ENCODE measurements at places on chromosomes 5 and 9.

DNA sequence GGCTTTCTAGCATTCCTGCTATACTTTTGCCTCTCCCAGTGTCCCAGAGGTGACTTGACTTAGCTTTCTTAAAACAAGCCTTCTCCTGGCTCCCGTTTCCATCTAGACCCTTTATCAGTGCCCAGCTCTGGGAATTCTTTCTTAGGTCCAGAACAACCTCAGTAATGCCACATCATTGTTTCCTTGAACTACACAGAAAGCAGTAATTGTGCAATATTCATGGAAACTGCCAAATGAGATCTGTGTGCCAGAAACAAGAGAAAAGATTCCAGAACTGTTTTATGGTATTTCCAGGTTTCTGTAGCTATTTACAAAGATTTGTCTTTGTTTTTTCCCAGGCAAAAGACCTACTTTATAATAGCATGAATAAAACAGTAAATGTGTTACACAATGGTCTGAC lies 391.3 kb downstream of the SLCO4C1 start:
- DNase-seq: no peak

GRCh38 chr5:128253161-128253560 lies 169.6 kb downstream of the SLC12A2 start:
- DNase-seq: no peak

DNA sequence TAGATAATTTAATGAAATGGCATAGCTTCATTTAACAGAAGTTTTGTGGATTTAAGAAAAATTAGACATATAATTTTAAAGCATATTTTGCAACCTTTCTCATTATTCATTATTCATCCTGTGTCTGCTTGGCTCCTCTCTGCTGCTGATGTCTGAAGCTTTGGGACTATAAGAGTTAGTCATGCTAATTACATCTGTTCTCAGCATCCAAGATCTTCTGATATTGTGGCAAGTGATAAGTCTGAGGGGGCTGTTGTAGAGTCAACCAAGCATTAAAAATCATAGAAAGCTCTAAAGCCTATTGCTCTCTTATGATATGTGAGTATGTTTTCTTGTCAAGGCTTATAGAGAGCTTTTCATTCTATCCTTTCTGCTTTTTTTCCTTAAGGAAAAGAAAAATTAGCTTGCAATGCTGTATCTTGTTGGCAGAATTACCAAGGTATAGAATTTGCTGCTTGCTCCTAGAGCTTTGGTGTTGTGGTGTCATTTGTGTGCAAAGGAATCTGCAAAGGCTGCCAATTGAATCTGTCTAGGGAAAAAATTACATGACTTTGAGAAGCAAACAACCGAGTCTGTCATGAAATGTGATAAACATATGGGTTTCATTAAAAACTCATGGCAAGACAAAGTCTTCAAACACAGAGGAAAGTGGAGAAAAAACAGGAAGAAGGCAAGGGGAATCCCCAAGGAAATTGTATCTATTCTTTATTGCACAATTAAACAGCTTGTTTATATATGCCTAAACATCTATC lies 156.1 kb upstream of the DAB2 start:
- DNase-seq: no peak

GRCh38 chr9:87546704-87547103 lies 49.0 kb downstream of the DAPK1 start:
- DNase-seq: no peak

DNA sequence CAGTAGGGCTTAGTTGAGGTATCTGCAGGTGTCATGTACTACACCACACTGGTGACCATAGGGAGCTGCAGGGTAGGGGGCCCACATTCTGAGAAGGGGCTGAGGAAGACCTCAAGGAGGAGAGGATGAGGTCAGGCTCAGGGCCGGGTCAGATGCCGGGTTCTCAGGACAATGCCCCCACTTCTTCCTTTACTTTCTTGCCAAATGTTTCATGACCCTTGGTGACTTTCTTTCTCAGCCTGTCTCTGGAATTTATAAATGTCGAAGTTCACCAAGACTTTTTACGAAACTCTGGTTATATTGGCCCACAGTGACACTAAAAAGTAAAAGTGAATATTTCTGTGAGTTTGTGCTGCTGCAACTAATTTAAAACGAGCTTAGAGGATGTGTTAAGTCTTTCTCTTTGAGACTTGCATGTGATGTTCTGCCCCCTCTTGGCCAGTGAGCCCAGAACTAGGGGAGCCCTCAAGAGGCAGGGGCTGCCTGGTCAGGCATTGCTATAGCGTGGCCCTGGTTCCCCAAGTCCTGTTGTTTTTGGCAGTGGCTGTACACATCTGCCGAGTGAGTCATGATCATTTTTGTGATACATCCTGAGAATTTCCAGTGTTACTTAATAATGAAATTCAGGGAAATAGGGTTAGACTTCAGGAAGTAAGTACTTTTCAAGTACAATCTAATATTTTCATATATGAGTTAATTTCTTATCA lies 11.2 kb downstream of the ACO1 start:
- DNase-seq: no peak

DNA sequence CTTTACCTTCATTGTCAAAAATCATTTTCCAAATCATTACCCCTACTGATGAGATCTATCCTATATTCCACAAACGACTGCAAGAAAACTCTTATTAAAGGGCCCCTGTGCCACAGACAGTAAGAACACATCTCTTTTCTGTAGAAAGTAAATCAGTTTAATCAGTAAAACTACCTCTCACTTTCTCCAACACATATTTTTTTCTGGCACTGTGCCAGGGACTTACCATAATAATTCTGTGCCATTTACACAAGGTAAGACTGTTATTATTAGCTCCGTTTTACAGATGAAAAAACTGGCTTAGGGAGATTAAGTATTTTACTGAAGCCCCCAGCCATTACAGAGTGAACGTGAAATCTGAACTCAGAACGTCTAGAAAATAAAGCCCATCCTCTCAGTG lies 587.0 kb upstream of the COX7C start:
- DNase-seq: no peak

DNA sequence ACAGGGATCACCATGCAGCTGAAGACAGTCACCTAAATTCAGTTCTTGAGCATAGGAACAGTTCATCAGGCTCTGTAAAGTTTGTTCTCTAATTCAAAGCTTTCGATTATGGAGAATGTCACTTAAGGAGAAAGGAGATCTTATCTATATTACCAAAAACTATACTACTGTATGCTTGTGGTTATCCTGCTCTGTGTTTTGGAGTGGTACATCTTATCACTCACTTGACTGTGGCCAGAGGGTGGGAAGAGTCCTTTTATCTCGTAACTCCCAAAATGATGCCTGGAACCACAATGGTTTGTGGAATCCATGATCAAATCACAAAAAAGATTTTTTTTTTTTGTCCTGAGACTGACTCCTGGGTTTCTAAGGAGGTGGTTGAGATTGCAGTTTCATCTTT lies 230.7 kb downstream of the COMMD10 start:
- no peak for DNase-seq

- no peak for DNase-seq
These were observed 101.7 kb downstream of the GDNF start for GRCh38 chr5:37738057-37738691.

DNA sequence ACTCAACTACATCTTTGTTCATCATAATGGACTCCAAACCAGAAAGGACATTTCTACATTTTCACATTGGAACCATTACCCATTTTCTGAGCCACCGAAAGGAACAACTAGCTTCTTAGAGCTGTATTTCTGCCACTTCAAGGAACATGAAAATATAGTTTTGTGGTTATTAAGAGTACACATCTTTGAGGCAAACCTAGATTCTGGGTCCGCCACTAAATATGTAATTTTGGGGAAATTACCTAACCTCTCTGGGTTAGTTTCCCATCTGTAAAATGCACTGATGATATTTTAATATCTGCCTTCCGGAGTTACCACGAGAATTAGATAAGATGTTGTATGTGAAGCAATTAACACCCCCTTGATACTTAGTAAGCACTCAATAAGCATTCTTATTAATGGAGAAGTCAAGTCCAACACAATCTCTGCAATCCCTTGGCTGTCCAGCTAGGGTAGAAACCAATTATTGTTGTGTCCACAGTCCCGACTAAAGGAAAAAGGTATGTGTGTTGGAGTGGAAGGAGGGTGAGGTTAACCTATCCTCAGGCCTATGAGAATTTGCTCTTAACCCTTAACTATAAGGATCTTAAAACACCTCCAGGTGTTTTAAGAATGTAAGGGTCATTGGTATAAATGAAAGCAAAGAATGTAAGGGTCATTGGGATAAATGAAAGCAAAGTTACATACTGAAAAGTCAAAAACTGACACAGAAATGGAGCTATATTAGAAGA lies 94.0 kb upstream of the PTGER4 start:
- no peak for DNase-seq

DNA sequence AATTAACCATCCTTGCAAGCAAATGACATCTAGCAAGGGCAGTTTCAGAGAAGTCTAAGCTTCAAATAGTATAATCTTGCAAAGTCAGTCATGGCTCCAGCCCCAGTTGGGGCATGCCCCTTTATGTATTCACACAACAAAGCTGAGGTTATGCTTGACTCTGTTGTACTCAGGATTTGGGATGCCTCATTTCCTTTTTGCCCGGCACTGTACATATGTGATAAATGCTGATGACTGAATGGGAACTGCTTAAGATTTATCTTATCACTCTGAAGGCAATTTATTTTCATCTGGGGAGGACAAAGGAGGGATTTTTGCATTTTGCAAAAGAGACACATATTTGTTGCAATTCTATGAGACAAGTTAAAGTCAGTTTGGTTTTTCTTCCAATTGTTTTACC lies 219.2 kb downstream of the TRPM3 start:
- DNase-seq: no peak

DNA sequence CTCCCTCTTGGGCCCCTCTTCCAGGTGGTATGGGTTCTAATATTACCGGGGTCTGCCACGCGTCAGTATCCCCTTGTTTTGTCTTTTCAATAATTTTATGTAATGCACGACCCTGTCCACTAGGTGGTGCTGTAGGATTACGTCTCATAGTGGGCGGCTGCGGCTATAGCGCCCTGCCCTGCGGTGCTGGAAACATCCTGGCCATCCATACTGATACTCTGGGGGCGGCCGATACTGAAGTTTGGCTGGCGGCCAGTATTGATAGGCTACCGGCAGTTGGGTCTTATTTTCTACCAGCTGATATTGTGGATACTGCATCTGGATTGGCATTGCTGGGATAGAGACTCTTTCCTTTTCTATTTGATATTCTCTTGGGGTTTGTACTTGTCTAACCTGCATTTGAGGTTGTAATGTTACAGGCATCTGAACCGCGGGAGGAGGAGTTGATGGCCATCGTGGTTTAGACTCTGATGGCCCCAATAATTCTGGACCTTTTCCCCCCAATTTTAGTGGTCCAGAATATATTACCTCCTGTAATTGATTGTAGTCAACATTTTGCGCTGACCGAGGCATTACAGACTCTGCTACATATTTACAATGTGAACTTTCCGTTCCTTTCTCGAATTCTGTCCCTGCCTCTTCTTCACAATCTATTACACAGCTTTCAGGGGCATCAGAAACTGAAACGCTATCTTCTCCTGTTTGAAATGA lies 3.3 kb upstream of the TMEM141 start:
- peak; percentile 82 for DNase-seq

DNA sequence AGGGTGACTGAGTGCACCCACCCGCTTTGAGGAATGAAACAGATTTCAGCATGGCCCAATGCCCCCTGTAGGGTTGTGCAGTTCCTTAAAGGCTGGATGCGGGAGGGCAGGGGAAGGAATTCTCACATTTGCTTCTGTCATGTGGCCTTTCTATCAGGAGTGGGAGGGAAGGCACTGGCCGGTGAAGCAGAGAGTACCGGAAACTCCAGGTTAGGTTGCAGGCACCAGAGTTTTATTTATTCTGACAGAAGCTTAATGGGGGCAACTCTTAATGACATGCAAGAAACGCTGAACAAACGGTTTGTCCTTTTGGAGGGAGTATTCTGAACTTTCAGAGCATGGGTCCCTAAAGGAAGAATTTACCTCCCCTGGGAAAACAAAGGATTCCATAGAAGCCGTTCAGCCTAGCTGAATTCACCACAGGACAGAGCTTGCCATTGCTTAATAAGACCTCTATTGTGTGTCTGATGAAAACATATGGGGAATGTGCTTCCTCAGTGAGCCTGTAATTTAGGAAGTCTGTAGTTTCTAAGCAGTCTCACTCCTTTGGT lies 44.1 kb upstream of the EQTN start:
- DNase-seq: no peak

- DNase-seq: no peak
These were observed 147.3 kb downstream of the CACNA1B start for GRCh38 chr9:138024831-138025291.

DNA sequence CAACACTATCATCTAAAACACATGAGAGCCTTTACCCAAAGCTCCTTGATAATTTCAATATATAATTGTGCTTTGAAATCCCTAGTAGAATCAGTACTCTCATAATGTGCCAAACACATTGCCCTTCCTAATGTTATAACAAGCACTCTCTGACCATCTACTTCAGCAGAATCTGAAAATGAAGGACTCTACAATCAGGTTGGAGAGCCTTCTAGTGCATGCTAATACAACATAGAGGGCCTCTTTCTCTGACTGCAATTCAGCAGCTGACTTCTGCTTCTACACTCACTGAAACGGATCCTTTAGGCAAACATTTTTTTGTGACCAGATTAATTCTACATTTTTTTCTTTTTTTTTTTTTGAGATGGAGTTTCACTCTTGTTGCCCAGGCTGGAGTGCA lies 155.6 kb downstream of the EPB41L4A start:
- DNase-seq: no peak

GRCh38 chr5:91591076-91591475 lies 208.0 kb upstream of the ARRDC3 start:
- DNase-seq: no peak

DNA sequence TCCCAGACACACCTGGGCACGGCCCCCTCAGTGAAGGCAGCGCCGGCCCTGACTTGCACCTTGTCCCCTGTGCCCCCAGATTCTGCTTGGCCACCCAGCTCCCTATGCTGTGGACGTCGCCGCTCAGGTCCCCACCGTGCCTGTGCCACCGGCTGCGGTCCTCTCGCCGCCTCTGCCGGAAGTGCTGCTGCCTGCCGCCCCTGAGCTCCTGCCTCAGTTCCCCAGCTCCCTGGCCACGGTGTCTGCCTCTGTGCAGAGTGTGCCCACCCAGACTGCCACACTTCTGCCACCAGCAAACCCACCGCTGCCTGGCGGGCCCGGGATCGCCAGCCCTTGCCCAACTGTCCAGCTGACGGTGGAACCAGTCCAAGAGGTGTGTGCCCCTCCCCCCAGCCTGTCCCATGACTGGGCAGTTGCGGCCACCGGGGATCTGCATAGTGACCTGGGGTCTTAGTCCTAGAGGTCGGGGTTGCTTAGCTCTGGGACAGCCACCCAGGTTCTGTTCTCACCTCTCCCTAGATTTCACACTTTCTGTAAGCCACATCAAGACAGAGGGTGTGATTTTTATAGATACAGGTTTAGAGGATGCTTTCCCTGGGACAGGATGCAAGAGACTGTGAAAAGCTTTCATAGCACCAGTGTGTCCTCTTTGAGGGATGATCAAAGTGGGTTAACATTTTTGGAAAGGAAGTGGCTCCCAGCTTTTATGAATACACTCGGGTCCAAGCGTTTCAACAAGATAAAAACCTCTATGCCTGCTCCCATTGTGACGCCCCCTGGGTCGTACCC lies 78.0 kb downstream of the WNK2 start:
- peak; percentile 12 for DNase-seq
